SK-N-SH (cell line): ENCODE measurements at places on chromosomes 5 and 9. TPM values are rescaled to one million over a fixed set of nuclear protein-coding genes. Genes with fewer than 3 reads are reported as not detected.

DNA sequence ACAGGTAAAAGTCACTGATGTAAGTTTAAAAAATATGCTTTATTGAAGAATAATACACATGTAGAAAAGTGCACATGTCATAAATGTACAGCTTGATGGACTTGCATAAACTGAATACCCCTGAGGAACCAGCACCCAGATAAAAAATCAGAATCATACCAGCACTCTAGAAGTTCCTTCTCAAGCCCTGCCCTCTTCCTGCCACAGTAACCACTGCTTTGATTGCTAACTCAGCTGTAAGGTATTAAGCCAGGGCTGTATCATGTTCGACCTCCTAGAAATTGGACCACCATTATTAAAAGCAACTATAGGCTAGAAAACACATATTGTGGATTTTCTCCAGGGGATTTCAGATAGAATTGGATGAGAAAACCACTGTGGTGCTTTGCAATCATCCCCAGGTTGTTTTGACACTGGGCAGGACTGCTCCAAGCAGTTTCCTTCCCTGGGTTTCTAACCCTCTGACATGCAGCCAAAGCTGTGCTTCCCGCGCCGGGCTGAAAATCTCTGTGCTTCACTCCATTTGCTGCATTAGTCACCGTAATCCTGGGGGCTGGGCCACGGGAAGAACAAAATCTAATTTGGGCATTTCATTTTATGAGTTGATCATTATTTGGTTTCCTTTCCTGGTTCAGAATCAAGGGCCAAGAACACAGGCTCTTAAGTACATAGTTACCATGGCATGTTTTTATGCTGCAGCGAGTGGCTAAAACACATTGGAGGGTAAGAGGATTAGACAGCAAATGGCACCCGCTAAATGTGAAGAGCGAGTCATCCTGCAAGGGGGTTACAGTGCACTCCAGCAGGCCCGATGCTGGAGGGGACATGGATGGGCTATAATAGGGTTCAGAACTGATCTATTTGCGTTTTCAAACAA lies 139.4 kb upstream of the IL12B start:
- no peaks in the 10 kb centered on the region for H3K27me3 ChIP-seq
- no peak for DNase-seq
- H3K36me3 ChIP-seq = no peaks in the 10 kb centered on the region

DNA sequence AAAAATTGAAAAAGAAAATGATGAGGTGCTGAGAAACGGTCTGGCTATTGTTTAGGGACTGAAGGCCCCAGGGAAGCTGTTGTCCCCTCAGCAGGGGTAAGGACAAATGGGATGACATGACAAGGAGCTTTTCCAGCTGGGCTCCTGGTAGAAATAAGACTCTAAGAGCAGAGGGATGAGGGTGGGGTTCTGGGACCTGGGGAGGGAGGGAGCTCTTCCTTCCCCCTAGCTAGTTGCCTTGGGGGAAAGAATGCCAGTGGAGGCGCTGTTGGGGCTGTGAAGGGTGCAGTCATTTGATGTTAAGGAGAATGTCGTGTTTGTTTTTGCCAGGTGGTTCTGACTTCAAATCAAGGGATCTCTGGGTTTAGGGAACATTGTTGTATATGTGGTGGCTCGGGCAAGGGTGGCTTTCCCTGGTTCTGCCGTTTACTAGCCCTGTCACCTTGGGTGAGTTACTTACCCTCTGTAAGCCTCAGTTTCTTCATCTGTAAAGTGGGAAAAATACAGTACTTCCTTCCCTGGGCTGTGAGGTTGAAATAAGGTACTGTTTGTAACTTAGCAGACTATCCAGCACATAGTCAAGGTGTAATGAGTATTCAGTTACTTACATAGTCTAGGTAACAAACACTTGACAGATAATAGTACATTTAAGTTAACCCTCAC lies 47.8 kb downstream of the WWC1 start:
- no peak for DNase-seq
- no peaks in the 10 kb centered on the region for H3K36me3 ChIP-seq
- no peak overlapping the region for H3K4me3 ChIP-seq
- H3K27me3 ChIP-seq = no peaks in the 10 kb centered on the region
- peaks cover 8% of the 10 kb centered on the region; the same call in 1 of the 2 replicates for H3K4me1 ChIP-seq
- H3K27ac ChIP-seq = no peak overlapping the region

- no peak for DNase-seq
- H3K4me3 ChIP-seq = no peak overlapping the region
- no peaks in the 10 kb centered on the region for H3K27me3 ChIP-seq
- H3K36me3 ChIP-seq = no peaks in the 10 kb centered on the region
- H3K27ac ChIP-seq = no peak overlapping the region
- H3K4me1 ChIP-seq = no peaks in the 10 kb centered on the region; the same call in none of the 2 replicates
These were observed 978.8 kb upstream of the DMAC1 start for GRCh38 chr9:8778356-8778755.

GRCh38 chr5:64437496-64437895 lies 68.3 kb upstream of the RGS7BP start:
- H3K27ac ChIP-seq = no peak overlapping the region
- no peaks in the 10 kb centered on the region for H3K4me1 ChIP-seq
- H3K36me3 ChIP-seq = no peaks in the 10 kb centered on the region
- H3K4me3 ChIP-seq = no peak overlapping the region

DNA sequence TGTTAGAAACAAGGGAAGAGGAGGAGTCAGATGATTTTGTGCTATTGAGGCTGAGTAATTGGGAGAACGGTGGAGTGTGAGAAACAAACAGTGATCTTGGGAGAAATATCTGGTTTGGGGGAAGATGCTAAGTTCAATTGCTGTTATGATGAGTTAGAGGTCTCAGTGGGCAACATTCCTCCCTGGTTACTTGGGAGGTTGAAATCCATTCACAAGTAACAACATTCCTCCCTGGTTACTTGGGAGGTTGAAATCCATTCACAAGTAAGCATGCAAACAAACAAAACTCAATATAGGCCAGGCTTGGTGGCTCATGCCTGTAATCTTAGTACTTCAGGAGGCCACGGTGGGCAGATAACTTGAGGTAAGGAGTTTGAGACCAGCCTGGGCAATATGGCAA lies 38.7 kb downstream of the AGXT2 start:
- H3K36me3 ChIP-seq = no peaks in the 10 kb centered on the region
- H3K27me3 ChIP-seq = no peaks in the 10 kb centered on the region; the same call in 1 of the 2 replicates
- no peak for DNase-seq
- no peaks in the 10 kb centered on the region for H3K4me1 ChIP-seq
- H3K27ac ChIP-seq = no peak overlapping the region

Gene CTNND2
- not detected in 2 replicates for polyA plus RNA-seq

Gene BTF3
- 458 and 492 TPM in 2 replicates for polyA plus RNA-seq

Gene OR13C4
- not detected in 2 replicates for polyA plus RNA-seq
